ENCODE measurements at places on chromosomes 2 and 18.

DNA sequence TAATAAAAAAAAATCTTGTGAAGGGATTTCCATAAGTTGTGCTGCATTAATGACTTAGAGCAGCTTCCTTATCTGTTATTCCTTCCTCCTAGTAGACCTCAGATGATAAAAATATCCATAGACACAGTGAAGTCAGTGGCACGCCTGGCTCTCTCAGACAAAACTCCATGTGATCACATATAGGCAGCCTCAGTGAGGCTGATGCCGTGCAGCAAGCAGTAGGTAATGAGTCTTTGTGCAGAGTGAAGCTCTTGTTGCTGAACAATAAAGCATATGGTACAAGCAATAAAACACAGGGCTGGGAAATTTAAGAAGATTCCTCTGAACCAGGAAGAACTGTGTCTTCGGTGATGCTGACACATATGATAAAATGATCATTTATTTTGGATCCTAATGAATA is 102.7 kb downstream of the CSRNP3 start:
- DNase-seq: no peak

DNA sequence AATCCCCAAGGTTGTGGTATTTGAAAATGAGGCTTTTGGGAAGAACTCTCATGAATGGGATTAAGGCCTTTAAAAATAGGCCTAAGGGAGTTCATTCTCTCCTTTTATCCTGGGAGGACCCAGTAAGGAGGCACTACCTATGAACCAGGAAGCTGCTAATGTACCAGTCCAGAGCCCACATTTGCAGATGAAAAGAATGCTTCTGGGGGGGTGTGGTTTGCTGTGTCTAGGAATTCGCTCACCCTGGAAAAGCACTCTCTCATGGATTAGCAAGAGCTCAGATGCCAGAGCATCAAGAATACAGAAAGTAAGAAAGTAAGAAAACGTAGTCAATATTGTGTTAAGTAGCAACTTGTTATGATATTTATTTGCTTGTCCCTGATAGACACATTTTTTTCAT is 785.7 kb upstream of the GYPC start:
- DNase-seq: no peak

DNA sequence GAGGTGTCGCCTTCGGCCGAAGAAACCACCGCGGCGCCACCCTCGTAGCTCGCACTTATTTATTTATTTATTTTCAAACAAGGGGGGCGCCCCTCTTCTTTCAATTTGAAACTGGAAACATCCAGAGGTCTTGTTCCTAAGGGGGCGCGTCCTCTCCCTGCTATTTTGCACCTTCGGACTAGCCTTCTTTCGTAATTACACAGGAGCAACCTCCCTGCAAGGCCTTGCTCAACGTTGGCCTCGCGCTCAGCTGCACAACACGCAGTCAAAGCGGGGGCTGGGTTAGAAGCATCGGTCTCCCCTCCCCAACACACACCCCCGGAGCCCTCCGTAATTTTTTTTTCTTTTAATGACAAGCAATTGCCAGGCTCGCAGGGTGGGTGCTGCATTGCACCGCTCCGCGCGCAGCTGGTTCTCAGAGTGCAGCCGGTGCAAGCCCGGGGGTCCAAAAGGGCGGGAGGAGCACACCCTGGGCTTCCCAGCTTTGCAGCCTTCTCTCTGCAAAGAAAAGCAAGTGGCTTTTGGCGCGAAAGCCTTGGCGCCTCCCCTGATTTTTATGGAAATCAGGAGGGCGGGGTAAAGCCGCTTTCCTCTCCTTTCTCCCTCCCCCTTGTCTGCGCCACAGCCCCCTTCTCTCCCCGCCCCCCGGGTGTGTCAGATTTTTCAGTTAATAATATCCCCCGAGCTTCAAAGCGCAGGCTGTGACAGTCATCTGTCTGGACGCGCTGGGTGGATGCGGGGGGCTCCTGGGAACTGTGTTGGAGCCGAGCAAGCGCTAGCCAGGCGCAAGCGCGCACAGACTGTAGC is at the start of gene MYCN:
Gene MYCN, plus strand, starts transcription at position 697 of the 807 bp plus-strand sequence. CDS start 1,515 bp downstream, outside the sequence.
- no peak for DNase-seq

DNA sequence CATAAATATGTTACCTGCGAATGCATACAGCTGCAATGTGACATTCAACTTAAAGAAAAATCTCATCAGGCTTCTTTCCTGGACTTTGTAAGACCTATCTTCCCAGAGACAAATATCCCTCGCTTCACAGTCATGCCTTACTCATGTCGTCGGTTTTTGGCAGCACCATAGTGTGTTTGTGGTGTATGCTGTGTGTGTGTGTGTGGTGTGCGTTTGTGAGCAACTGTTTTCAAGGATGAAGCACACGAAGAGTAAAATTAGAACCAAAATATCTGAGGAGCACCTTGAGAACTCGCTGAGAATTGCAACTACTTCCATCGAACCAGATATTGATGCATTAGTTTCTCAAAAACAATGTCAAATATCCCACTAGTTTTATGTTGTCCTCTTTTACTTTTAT is 56.9 kb downstream of the ASB1 start:
- DNase-seq: no peak

GRCh38 chr2:98236935-98237334 is 109.3 kb upstream of the CNGA3 start:
- DNase-seq: no peak

GRCh38 chr2:75311993-75312392 is 112.7 kb upstream of the TACR1 start:
- peak; percentile 79 for DNase-seq
